BJ (cell line): ENCODE measurements at places on chromosomes 13 and 19.

- DNase-seq = no peak
Measured at GRCh38 chr13:114044486-114044885, 70.6 kb upstream of the C13orf46 start.

GRCh38 chr13:86673931-86674431 is 874.8 kb upstream of the SLITRK6 start:
- DNase-seq = no peak

DNA sequence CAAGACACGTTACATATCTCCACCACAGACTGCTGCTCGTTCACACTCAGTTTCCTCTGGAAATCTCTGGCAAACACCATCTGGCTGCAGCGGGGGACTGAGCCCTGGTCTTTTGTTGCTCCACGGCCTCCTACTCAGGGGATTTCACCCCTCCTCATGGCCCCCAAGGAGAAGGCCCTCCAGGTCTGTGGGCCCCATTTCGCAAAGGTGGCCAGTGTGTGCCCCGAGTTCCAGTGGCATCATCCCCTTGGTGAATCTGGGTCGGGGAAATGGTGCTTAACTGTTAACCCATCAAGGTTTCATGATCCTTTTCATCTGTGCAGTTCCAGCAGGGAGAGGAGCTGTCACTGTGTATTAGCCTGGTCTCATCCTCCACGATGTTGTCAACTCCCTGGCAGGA is 235.4 kb upstream of the MAB21L1 start:
- no peak for DNase-seq

- DNase-seq = no peak
Measured at GRCh38 chr13:80134346-80134745, 206.6 kb downstream of the SPRY2 start.

- DNase-seq = no peak
Measured at GRCh38 chr13:32893176-32893575, 123.0 kb upstream of the KL start.

GRCh38 chr19:18543814-18544475 is 572 bp upstream of the FKBP8 start:
- DNase-seq = no peak
